AG09309 (cell line): ENCODE measurements at places on chromosomes 12 and 14.

GRCh38 chr12:124745891-124746570, 117.6 kb downstream of the SCARB1 start:
- DNase-seq = peak; percentile 66

- no peak for DNase-seq
Measured at GRCh38 chr14:29016050-29016900, 249.7 kb downstream of the FOXG1 start.

DNA sequence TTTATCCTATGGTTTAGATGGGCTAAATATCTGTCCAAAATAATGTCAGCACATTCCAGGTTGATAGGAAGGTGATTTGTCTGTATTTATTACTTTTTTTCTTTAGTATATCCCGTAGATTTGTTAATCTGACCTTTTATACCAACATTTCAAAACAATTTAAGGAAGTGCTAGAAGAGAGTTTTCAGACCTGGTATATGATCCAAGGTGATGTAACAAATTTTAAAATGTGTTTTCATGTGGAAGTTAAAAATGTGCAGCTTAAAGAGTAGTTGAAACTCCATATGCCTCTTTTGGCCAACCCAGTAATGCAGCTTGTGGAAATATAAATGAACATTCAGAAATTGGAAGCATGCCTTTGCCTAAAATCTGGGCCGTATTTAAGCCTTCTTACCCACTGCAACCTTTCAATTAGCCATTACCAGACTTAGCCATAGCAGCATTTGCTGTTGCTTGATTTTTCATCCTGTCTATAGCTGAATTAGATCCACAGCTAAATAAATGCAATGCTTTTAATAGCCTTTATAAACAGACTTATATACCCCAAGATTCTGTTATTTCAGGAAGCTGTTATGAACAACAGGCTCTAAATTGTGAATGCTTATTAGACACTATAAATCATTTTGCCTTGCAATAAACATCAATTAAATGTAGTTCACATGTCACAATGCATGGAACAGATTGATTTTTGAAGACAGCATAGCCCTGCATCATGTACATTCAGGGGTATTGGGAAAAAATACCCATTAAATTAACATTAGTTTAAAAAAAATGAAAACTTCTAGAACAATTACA, 271.2 kb downstream of the PDZRN4 start:
- DNase-seq = no peak

DNA sequence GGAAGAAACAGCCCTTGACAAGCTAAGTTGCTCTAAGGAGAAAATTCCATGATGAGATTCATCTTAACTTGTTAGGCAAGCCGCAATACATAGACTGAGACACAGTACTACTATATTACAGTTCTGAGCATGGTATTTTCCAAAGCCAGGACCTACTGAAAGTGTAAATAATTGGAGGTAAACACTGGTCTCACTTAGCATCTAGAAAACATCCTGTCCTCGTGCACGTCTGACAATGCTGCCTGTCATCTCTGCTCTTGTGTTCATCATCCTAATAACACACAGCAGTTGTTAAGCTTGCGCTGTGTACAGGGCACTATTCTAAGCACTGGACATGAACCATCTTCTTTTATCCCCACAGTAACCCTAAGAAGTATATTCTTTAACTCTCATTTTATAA, 64.2 kb downstream of the GNG2 start:
- no peak for DNase-seq

GRCh38 chr12:99605-100004, 33.0 kb downstream of the IQSEC3 start:
- DNase-seq = no peak

GRCh38 chr14:89367779-89368120, 49.3 kb downstream of the FOXN3 start:
- no peak for DNase-seq

GRCh38 chr14:103696466-103697071, 18.7 kb downstream of the XRCC3 start:
- DNase-seq = no peak

- DNase-seq = no peak
Measured at GRCh38 chr14:87133073-87133801, 859.7 kb downstream of the GALC start.

DNA sequence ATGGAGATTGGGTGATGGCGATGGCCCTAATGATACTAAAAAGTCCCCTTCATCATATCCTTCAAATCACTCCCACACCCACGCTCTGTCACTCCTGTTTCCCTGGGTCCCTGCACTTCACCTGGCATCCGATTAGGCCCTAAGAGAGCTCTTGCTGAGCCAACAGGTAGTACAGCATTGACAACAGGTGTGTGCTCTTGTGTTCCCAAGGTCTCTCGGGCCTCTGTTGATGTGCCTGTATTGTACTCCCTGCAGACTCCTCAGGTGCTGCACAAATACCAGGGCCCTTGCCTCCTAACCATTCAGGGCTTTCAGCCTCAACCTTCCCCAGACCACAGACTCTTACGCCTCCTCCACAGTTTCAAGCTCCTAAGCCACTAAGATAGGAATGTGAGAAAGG, 25.8 kb upstream of the VDR start:
- no peak for DNase-seq

- DNase-seq = no peak
Measured at GRCh38 chr12:109923481-109924245, 23.6 kb downstream of the TCHP start.

DNA sequence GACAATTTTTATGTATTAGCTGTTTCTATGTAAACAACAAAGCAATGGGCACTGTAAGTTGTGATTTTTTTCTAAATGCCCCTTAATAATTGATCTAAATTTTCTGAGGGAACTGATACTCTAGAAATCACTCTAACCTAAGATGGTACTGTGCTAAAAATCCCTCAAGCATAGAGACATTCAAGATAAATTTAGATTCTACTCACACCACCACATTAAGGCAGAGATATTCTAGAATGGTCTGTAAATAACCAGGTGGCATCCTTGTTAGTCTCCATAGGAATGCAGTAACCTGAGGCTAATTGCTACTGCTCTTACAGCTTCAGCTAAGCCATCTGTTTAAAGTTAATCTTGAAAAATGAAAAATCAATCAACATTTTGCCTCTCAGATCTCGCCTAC, 87.3 kb downstream of the SLC41A2 start:
- DNase-seq = no peak

GRCh38 chr12:57232156-57232756, 2.7 kb downstream of the SHMT2 start:
- no peak for DNase-seq

GRCh38 chr12:77407931-77408330, 342.6 kb upstream of the E2F7 start:
- no peak for DNase-seq

GRCh38 chr14:85248881-85249635, 280.9 kb upstream of the FLRT2 start:
- DNase-seq = no peak

DNA sequence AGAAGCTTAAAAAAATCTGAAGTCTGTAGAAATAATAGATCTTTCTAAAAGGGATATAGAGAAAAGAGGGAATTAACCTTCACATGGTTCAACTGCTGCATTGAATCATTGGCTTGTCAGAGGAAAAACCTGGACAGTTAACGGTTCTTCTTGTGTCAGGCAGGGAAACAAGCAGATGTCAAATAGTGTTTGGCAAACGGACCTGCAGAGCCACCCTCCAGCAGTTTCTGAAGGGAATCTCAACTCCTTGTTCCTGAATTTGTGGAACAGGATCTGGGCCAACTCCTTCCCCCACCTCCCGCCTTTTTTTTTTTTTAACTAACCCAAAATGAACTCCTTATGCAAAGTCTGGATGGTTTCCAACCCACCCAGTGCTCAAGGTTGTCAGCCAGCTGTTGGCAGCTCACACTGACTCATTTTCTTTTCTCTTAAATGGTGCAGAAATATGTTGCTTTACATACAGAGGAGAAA, 187.3 kb downstream of the CAND1 start:
- DNase-seq = peak; percentile 80

DNA sequence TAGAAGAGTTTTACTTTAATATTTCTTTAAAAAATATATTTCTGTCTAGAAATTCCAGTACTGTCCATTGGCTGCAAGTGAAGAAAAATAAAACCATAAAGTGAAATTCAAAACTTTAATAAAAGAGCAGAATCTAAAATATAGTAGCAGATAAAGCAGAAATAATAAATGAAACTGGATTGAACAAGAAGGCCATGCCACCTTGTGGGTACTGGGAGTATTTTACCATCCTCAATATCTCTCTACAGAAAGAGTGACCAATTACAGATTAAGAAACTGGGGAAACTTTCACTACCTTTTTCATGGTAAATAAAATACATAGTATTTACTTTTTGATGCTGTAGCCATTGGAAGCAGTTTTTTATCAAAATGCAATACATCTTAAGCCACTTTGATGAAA, 220.5 kb downstream of the BCAT1 start:
- DNase-seq = peak; percentile 14

DNA sequence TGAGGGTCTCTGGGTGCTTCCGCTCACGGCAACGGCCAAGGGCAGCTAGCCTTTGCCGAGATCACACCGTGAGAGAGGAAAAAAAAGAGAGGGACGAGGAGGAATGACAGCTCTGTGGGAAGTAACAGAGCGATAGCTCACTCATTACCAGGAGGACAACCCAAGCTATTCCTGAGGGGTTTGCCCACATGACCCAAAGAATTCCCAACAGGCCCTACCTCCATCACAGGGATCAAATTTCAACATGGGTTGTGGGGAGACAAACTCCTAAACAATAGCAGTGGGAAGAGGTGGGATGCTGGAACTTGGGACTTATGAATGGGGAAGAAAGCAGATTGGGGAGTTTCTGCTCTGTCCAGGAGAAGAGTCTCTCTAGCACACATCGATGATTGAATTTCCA, 180.6 kb downstream of the LRRK2 start:
- no peak for DNase-seq

- no peak for DNase-seq
Measured at GRCh38 chr12:127771546-127771945, 495.4 kb upstream of the TMEM132C start.

DNA sequence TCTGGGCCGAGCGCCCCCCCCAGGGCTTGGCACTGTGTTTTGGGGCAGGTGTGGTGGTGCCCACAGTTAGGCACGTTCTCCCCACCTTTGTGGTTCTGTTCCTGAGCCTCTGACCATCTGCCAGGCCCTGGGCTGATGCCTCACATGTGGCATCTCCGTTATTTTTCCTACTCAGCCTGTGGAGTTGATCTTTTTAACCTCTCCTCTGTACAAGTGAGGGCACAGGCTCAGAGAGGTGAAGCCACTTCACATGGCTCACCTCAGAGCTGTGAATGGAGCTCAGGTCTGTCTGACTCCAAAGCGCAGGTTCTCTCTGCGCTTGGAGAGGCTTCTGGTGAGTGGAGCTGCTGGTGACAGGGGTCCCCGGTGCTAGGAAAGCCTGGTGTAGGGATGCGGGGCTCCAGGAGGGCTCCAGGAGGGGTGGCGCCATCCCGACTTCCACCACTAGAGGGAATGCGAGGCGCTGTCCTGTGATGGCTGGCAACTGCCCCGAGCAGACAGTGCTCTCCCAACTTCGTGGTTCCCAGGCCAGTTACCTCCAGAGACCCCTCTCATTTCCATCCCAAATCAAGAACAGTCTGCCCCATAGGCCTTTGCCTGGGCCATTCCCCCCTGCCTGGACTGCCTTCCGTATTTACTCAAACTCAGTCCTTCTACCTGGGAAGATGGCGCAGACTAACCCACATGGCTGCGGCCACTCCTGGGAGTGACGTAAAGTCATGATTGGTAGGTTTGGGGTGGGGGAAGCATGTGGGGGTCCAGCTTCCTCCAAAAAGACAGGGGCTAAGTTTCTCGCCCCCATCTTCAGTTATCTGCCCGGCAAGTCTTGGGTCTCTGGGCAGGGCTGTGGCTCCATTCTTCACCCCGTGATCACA, 9.9 kb downstream of the BCL7A start:
- no peak for DNase-seq

GRCh38 chr12:39736406-39736805, 116.8 kb upstream of the ABCD2 start:
- DNase-seq = no peak

GRCh38 chr12:121939186-121939585, 20.8 kb downstream of the CFAP251 start:
- DNase-seq = no peak

DNA sequence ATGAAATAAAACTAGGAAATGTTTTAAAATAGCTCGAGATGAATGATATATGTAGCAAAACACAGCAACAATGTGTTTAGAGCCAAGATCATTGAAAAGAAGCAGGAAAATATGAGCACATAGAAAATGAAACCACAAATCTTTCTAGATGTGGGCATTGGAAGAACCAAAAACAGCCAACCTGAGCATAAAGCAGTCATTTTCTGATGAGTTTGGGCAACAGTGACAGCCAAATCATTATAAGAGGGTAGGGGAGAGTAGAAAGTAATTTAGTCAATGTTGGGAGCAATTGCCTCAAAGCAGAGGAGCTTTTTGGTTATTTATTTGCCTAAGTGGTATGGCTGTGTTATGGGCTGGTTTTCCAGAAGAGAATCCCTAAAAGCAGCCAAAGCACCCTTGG, 8.8 kb upstream of the BICDL1 start:
- DNase-seq = no peak

DNA sequence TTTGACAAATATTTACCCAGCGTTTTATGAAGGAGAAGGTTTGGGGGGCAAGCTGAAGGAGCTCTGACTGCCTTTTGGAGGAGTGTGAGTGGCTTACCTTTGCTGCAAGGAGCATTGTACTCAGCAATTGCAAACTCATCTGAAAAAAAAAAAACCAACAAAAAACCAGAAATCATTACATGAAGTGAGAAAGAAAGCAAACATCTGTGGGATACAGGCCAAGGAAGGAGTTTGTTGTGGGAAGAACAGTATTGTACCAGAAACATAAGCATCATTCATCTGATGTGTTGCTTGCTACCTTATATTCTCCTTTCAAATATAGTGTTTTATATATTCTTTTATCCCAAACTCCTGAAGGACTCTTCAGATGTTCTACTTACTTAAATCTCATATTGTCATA, 47.6 kb downstream of the A2M start:
- no peak for DNase-seq

GRCh38 chr14:54698966-54699530, 132.1 kb downstream of the SAMD4A start:
- DNase-seq = no peak

GRCh38 chr12:59452746-59453145, 143.1 kb upstream of the SLC16A7 start:
- no peak for DNase-seq

DNA sequence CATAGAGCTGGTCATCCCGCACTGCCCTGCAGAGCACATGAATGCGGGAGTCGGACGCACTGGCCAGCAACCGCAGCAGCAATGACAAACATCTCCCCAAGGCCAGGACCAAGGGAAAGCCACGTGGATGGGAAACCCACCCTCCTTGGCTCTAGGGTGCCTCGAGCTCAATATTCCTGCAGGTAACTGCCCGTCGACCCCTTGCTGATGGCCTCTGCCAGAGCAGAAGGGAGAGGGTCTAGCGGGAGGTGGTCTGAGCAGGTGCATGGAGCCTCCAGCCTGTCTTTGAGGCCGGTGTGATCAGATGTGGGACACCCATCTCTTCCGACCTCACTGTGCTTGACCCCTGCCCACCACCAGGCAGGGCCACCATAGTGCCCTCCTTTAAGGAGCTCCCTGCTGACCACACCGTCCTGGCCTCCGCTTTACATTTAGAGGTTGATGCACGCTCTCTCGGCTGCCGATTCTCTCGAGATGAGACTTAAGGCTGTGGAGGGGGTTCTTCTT, 89.7 kb downstream of the PIWIL1 start:
- DNase-seq = no peak
